ENCODE measurements at places on chromosomes 2 and 18.

GRCh38 chr18:59048048-59048363 lies 91.7 kb upstream of the SEC11C start:
- no peak for DNase-seq

GRCh38 chr2:157853211-157853610 lies 22.9 kb downstream of the ACVR1 start:
- no peak for DNase-seq

- no peak for DNase-seq
Measured at GRCh38 chr2:128354726-128355470, 36.2 kb upstream of the HS6ST1 start.

- no peak for DNase-seq
Measured at GRCh38 chr2:102832789-102833188, 71.0 kb downstream of the TMEM182 start.

DNA sequence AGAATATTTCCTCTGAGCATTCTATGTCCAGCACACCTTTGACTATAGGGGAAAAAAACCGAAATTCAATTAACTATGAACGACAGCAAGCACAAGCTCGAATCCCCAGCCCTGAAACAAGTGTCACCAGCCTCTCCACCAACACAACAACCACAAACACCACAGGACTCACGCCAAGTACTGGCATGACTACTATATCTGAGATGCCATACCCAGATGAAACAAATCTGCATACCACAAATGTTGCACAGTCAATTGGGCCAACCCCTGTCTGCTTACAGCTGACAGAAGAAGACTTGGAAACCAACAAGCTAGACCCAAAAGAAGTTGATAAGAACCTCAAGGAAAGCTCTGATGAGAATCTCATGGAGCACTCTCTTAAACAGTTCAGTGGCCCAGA lies 79.4 kb upstream of the FAM117B start:
- DNase-seq, result no peak

- DNase-seq, result no peak
Measured at GRCh38 chr2:45964223-45964841, 312.9 kb downstream of the PRKCE start.

DNA sequence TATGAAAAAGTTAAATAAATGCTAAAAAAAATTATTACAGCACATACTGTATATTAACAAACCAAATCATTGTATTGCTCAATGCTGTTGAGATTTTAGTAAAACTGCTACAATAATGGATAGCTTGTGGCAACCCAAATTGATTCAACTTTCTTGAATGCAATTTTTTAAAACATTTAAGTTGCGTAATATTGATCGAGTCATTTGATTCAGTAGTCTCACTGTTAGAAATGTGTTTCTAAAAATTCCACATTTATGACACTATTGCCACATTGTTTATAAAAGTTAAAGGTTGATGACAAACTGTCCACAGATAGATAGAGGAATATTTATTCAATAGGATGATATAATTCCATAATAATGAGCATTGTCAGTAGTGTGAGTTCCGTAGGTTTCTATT lies 640.7 kb upstream of the CRIM1 start:
- DNase-seq, result no peak

DNA sequence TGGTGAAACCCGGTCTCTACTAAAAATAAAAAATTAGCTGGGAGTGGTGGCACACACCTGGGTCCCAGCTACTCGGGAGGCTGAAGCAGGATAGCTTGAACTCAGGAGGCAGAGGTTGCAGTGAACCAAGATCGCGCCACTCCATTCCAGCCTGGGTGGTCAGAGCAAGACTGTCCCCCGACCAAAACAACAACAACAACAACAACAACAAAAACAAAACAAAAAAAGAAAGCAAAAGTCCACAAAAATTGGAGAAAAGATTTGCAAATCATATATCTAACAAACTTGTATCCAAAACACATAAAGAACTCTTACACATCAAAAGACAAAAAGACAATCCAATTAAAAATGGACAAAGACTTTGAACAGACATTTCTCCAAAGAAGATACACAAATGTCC lies 10.4 kb downstream of the PPM1G start:
- DNase-seq, result no peak

- DNase-seq, result no peak
Measured at GRCh38 chr18:32262092-32262491, 72.3 kb downstream of the MEP1B start.

GRCh38 chr2:221025398-221025797 lies 546.7 kb downstream of the EPHA4 start:
- no peak for DNase-seq

DNA sequence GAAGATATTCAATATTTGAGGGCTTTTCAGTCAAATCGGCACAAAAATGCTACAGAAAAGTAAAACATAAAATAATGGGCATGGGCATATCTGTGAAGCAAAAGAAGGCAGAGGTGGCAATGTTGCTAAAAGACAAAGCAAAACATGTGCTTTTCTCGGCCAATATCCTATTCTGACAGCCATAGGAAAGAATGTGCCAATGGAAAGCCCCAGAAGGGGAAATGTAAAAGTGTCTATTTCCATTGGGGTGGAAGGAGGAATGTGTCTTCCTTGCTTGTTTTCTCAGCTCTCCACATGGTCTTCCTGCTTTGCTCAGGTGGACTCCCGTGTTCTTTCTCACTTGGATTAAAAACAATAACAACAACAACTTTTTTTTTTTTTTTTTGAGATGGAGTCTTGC lies 13.7 kb upstream of the PER2 start:
- DNase-seq, result no peak

DNA sequence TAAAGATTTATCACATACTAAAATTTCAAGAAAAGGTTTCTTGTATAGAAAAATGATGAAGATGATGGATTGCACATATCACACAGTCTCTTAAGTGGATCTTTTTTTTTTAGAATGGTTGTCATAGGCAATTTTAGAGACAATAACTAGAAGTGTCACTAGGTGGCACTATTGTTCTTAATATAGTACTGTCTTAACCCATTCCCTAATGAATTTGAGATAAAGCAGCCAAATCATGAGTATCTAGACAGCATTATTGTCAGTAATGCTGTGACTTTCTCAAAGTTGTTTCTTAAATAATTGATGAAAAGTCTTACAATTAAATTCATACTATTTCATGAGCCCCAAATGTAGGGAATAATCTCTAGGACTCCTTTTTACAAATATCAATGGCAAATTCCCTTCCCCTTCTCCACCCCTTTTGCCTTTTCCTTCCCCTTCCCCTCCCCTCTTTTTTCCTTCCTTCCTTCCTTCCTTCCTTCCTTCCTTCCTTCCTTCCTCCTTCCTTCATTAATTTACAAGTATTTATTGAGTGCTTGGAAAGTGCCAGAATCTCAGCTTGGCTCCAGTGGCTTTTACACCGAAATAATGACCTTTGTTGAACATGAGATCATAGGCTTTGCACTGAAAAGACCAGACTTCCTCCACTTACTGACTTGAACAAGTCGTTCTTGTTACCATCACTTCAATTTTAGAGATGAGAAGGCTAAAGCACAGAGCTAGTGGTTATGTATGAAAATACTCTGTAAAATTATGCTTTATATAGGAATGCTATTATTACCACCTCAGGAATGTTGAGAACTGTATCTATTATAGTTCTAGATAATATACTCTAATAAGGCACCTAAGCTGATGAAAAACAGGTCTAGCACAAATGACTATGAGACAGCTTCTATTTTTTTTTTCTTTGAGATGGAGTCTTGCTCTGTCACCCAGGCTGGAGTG lies 19.8 kb downstream of the MYL12B start:
- DNase-seq, result no peak

GRCh38 chr2:12008425-12009061 lies 262.1 kb downstream of the LPIN1 start:
- no peak for DNase-seq

- no peak for DNase-seq
Measured at GRCh38 chr2:130376433-130377293, 20.8 kb downstream of the PTPN18 start.

DNA sequence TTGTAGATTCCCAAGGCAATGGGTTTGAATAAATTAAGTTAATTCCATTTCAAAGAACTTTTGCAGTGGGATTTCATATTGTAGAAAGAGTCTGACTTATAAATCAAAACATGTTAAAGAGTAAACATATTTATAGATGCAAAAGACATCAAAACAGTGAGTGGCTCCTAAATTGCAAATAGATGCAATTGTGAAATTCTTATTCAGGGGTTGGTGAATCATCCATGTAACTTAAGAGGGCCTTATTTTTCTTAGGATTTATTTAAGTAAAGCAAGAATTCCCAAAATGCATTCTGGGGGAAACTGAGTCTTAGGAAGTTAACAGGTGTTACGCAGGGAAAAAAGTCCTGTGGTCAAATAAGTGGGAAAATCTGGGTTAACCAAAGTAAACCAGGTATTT lies 11.3 kb downstream of the TANC1 start:
- no peak for DNase-seq

- DNase-seq, result no peak
Measured at GRCh38 chr18:76572518-76573247, 77.6 kb upstream of the ZNF516 start.

DNA sequence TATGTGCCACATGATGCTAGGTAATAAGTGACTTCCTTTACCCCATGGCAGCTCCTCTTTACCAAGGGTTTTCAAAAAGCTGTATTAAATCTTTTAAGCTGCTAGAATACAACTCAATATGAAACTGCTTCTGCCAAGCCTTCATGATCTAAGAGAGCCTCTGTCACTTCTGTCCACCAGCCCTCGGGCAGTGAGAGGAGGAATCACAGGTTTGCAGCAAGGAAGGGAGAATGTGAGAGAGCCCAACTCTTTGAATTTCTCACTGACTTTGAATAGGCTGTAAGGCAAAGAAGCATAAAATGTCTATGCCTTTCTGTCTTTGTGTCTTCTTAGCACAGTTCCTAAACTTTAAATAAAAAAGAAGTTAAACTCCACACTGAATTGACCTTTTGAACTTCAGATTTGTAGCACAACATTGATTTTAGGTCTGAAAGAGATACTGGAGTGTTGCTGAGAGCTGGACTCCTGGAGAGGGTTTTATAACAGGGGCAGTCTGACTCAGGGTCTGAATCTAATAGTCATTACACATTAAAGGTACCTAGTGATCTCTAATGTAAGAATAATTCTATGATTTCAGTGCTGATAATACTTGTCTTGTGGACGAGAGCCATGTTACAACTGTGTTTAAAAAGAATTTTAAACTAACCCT lies 48.1 kb upstream of the SATB2 start:
- no peak for DNase-seq

GRCh38 chr2:143745060-143745459 lies 615.8 kb downstream of the ARHGAP15 start:
- no peak for DNase-seq

DNA sequence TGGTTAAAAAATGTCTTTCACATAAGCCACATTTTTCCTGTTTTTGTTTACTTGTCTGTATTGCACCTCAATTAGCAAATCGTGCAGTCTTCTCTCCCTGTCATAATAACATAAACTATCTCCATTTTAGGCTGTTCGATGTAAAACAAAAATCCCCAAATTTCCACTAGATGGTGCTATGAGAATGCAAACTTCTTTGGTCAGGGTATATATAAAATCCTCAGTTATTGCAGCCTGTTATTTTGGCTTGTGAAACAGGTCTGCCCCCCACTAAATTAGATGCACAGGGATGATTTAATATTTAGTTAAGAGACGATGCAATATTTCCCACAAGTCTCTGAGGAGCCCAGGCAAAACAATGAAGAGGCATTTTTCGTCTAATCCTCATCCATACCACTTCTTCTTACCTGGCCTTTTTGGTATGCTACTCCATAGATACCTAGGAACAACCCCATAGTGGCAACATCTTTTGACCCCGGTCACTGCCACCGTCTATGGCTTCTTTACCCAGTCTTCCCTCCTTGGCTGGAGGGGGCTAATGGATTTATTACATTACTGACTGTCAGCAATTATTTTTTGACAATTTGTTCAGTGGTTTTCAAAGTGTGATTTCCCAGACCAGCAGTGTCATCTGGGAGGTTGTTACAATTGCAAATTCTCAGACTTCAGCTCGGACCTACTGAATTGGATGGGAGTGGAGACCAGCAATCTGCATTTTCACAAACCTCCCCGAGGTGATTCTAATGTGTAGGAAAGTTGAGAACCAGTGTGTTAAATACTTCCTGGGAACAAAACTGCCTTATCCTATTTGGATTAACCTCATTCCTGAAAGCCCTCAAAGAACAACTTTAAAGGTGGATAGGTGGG lies 117.4 kb upstream of the CWC22 start:
- DNase-seq, result no peak

DNA sequence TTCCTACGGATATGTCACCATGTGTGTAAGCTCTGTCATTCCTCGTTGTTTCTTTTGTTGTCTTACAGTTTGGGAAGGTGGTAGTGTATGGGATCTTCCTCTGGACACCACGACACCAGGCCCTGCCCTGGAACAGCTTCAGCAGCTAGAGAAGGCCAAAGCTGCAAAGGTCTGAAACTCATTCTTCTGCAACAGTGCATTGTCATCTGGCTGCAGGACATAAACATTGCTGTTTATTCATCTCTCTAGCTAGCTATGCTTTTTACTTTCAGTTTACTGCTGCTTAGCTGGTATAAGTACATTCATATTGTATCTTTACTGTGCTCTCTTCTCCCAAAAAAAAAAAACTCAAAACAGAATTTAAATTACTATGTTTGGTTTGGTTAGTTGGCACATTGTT lies 39.2 kb upstream of the KCNJ13 start:
- no peak for DNase-seq

GRCh38 chr18:8386669-8387380 lies 222.4 kb upstream of the RAB12 start:
- DNase-seq, result no peak

DNA sequence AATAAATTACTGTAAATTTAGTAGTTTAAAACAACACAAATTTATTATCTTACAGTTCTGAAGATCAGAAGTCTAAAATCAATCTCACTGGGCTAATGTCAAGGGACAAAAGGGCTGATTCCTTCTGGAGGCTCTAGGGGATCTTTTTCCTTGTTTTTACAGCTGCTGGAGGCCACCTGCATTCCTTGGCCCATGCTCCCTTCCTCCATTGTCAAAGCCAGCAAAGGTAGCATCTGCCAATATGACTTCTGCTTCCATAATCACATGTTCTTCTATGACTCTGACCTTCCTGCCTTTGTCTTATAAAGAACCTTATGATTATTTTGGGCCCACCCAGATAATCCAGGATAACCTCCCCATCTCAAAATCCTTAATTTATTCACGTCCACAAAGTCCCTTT lies 46.0 kb upstream of the FAM136A start:
- no peak for DNase-seq

GRCh38 chr18:32339045-32339444 lies 131.6 kb downstream of the GAREM1 start:
- DNase-seq, result no peak

DNA sequence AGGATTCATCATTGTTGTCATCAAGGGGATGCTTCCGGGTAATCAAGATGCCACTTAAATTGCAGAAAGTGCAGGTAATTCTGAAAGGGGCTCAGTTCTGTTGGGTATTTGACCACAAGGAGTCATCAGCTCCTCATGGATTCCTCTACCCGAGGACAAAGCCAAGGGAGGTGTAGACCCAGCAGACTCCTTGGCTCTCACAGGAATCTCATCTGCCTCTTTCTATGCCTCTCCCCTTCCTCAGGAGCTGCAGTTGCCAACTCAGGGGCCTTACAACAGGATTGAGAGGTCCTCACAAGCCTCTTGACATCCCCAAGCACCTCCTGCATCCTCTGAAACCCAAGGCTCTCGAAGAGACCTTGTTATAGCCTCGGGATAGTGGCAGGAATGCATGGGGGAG lies 44.0 kb downstream of the ITGB6 start:
- no peak for DNase-seq

Measured in CD4-positive, alpha-beta T cell (primary cell).